ENCODE measurements at places on chromosomes 16 and 17. TPM values are rescaled to one million over a fixed set of nuclear protein-coding genes. Genes with fewer than 3 reads are reported as not detected.

Gene CFAP97D1
- not detected for total RNA-seq

Gene GCGR
- total RNA-seq, result not detected

Gene DHRS11
- total RNA-seq, result 4.9 TPM

Gene SLFN12L
- total RNA-seq, result 0.07 TPM

Gene TERB1
- total RNA-seq, result not detected

Gene SYCE1L
- 0.40 TPM for total RNA-seq

Gene CES5A
- total RNA-seq, result not detected

Gene PTGES3L
- total RNA-seq, result 0.23 TPM

Gene GPR139
- not detected for total RNA-seq

Gene ATXN7L3
- 49.3 TPM for total RNA-seq

Gene CES1
- total RNA-seq, result 5.8 TPM

Gene HSPB9
- 0.07 TPM for total RNA-seq

Gene MT4
- total RNA-seq, result not detected

Gene C16orf89
- total RNA-seq, result 3.0 TPM

Gene TOP2A
- total RNA-seq, result 37.4 TPM

Gene PABPN1L
- not detected for total RNA-seq

Gene NME1
- total RNA-seq, result 55.6 TPM

Gene EVI2A
- total RNA-seq, result 1.4 TPM

Gene PDE6G
- not detected for total RNA-seq

Gene LDHD
- 5.0 TPM for total RNA-seq

Gene MMP2
- total RNA-seq, result 1,577 TPM

Gene LRRC36
- total RNA-seq, result not detected

Gene KRTAP9-8
- not detected for total RNA-seq

Gene CBX8
- 2.8 TPM for total RNA-seq

Gene TEX14
- total RNA-seq, result 0.03 TPM

Gene HS3ST6
- total RNA-seq, result not detected

Gene CLDN9
- not detected for total RNA-seq

Gene TRAF7
- 97.4 TPM for total RNA-seq

Gene GRIN2A
- 0.26 TPM for total RNA-seq

Gene RUSF1
- 99.2 TPM for total RNA-seq

Gene SOX9
- total RNA-seq, result 9.2 TPM

Gene SDR42E2
- not detected for total RNA-seq

Gene CCL16
- total RNA-seq, result not detected

Gene ATP6V0C
- 34.5 TPM for total RNA-seq

Gene GNG13
- not detected for total RNA-seq

Gene SNTB2
- 77.5 TPM for total RNA-seq

Gene CNOT1
- total RNA-seq, result 162 TPM

Gene TBC1D26
- 0.39 TPM for total RNA-seq

Gene GOSR1
- total RNA-seq, result 33.6 TPM

Gene ENPP7
- not detected for total RNA-seq

Gene ANKRD40CL
- not detected for total RNA-seq

Gene DHRS7C
- total RNA-seq, result not detected

Gene CHP2
- not detected for total RNA-seq

Gene SLC16A13
- 0.85 TPM for total RNA-seq

Gene NPIPA5
- 5.3 TPM for total RNA-seq

Gene CEP295NL
- total RNA-seq, result 2.2 TPM

Gene CD300E
- total RNA-seq, result not detected

Gene KRT40
- total RNA-seq, result not detected

Gene KRT28
- total RNA-seq, result not detected

Gene CRYM
- 0.63 TPM for total RNA-seq

Gene TMIGD1
- not detected for total RNA-seq

Gene LGALS9B
- not detected for total RNA-seq

Gene CDH8
- 0.13 TPM for total RNA-seq
